CD4-positive, alpha-beta T cell treated with Interferon gamma for 1 hour (primary cell): ENCODE measurements at places on chromosomes 4 and X.

DNA sequence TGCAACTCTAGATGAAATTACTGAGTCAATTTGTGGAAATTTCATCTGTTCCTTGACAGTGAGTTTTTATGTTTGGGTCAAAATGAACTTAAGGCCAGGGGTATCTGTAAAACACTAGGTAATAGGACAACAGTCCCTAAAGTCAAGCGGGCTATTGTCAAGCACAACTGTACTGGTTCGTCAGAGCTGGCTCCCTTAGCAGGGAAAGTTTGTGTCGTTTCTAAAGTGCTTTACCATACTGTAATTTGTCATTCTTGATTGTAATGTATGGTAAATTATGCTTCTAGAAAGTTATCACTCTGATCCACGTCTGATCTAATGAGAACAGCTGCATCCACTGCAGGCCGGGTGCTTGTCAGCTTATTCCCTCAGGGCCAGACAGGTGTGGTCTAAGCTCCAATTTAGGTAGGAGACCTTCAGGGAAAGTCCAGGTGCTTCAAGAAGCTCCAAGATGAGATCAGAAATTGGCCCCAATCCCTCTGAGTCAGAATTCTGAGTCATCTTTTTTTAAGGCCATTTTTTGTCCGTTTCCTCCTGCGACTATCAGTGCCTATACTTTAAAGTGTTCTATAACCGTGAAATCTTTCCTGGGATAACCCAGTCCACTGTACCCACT is 92.2 kb downstream of the PALLD start:
- no peak for DNase-seq

DNA sequence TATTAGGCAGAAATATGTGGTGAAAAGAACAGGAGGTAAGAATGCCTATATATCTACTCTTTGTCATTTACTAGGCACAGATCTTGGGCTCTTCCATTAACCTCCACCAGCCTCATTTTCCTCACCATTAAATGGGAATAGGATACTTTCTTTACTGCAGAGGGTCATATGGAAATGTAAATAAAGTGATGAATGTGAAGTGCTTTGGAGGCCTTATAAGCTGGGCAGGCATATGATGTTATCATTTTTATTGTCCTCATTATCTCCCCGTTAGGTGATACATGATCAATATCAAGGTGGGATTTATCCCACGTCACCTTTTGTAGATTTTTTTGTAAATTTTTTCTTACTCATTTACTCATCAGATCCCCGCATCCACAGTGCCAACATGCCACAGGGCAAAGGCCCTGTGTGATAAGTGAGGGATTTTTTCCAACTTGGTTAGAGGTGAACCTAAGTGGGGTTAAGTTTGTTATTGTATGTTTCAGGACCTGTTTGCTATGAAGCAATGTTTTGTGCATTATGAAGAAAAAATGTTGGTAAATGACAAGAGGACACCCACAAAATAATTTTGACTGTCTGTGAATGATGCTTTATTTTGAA is 107.8 kb downstream of the SLC4A4 start:
- DNase-seq: no peak

DNA sequence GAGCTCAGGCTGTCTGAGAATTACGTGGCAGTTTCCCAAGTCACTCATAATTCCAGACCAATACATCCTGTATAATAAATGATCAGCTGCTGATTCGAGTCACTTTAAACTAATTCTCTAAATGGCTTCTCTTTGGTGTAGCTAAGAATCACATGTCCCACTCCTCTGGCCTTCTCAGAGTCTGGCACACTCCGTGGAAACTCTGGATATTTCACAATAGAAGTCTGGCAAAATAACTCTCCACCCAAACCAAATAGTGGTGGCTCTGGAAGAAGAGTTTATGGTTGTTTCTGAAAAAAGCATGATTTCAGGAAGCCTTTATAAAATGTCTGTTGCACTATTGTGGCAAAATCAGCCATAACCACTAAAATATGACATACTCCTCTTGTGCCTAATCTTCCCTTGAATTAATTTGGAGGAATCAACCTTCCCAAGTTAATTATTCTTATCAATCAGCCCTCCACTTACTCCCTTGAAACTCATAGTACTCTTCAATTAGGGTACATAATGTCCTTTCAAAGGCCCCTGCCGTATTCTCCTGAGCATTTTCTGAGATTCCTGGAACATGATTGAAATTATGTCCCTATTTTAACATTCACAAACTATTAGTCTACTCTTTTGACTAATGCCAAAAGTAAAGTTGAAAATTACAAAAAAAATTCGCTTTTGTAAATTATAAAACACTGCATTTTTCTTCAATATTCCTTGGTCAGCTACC is 991.6 kb downstream of the FAT4 start:
- DNase-seq: no peak

DNA sequence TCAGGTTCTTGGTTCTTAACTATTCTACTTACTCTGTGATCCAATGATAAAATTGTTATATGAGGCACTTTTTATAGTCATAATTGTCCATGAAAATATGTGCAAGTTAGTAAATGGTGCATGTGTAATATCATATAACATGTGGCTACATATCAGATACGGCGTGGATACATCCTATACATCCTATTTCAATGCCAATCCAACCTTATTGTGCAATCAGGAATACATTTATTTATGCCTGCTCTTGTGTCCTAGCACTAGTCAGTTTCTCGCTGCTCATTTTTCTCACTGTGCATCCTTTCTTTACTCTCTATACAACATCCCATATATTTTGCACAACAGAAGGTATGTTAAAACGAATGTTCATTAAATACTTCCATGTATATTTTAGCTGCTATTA is 1141.1 kb downstream of the FAT4 start:
- no peak for DNase-seq

DNA sequence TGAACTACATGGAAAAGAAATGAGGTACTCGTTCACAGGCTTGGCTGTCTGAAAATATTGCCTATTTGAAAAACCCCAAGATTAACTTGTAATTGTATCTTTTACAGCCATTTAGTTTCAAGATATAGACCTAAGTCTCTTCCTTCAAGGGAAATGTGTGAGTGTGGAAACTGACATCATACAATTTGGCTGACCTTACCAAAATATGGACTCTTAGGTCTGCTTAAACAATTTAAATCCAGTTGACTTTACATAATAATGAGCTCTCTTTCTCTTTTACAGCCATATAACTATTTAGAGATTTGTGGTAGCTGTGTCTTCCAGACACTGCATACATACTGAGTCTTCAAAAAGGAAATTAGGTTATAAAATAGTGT is 186.9 kb downstream of the NR3C2 start:
- no peak for DNase-seq

DNA sequence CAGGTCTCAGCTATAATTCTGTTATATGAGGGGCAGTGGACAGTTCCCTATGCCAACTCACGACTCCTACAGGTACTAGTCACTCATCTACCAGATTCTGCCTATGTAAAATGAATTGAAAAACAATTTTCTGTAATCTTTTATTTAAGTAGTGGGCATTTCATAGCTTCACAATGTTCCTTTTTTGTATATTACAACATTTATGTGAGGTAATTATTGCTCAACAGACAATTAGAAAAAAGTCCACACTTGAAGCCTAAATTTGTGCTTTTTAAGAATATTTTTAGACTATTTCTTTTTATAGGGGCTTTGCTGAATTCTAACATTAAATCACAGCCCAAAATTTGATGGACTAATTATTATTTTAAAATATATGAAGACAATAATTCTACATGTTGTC is 20.4 kb downstream of the EREG start:
- no peak for DNase-seq

- no peak for DNase-seq
These were observed 90.3 kb upstream of the TBL1X start for GRCh38 chrX:9374555-9374954.

DNA sequence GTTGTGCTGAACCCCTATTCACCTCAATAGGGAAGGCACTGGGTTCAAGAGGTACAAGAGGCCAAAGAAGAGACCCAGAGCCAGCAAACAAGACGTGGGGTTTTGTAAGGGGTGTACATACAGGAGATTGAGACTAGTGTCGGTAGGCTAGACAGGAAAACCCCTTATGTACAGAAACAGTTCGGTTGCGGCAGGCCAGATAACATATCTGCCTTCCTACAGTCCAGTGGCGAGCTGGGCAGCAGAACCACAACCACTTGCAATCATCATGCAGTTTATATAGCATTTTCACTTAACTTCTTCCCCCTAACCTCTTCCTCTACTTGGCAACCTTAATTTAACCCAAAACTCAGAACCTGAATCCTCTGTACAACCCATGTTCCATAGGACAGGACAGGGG is 422.2 kb downstream of the PDHA2 start:
- DNase-seq: no peak

DNA sequence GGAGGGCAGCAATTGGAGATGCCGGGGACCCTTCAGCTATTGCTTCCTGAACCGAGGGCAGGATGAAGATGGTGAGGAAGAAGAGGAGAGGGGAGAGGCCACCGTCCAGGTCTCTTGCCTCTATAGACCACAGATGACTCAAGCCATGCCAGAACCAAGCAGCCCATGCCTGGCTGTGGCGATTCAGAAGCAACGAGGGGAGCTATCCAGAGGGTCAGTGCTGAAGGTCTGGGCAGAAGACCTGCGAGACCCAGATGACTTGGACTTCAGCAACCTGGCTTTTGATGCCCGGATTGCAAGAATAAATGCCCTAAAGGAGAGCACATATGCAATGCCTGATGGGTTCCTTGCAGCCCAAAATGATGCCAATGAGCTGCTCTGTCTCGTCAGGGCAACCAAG is 70.2 kb upstream of the PRPS2 start:
- no peak for DNase-seq

DNA sequence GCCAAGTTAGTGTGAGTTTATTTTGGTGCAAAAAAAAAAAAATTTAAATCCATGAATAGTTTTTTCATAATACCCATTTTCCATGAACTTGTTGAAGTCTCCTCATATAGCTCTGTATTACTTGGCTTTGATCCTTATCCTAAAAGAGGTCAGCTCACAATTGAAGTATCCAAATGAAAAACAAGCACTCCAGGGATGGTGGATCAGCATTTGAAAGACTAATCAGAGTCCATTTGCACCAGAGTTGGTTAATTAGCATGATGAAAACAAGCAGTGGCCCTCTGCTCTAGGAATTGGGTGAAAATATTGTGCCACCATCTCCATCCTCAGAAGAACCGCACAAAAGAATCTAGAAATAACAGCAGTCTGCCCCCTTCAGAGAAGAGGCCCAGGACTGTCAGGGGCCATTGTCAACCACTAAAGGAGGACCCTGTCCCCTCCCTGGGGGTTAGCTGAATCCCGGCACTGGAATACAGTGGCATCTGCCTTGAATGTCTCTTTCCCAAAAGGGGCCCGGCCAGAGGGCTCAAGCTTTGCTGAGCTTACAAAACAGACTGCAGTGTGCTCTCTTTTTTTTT is 24.7 kb downstream of the SH3KBP1 start:
- DNase-seq: no peak

DNA sequence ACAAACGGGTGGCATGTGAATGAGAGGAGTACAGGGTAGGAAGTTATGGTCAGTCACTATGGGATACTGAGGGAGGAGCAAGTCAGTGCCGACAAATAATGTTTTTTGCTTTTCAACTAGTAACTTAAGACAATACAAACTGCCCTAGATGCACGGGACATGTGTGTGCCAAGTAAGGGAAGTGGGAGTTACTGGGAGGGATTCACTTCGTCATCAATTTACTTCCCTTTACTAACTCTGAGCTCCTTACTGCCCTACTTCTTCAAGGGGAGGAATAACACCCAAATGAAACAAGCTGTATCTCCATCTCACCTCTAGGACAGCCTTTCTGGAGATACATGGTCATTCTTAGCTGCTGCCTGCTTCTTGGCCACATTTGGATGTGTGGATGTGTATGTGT is 97.7 kb downstream of the DGKK start:
- DNase-seq: no peak

DNA sequence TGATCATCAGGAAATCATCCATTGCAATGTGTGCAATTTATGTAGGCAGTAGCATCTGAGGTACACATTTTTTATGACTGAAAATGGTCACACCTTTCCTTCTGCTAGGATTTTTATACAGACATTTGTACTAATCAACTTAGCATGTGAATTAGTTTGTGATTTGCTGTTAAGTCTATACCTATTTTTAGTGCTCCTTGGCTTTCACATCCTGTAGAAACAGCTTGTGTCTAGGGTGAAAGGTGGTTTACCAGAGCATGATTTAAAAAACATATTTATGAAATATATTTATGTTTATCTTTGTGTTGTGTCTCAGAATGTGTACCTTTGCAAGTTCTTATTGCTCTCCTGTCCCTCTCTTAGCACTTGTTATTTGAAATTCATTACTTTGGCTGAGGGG is 916.0 kb downstream of the TECRL start:
- no peak for DNase-seq

GRCh38 chr4:32172086-32172485 is 1451.9 kb downstream of the PCDH7 start:
- no peak for DNase-seq

DNA sequence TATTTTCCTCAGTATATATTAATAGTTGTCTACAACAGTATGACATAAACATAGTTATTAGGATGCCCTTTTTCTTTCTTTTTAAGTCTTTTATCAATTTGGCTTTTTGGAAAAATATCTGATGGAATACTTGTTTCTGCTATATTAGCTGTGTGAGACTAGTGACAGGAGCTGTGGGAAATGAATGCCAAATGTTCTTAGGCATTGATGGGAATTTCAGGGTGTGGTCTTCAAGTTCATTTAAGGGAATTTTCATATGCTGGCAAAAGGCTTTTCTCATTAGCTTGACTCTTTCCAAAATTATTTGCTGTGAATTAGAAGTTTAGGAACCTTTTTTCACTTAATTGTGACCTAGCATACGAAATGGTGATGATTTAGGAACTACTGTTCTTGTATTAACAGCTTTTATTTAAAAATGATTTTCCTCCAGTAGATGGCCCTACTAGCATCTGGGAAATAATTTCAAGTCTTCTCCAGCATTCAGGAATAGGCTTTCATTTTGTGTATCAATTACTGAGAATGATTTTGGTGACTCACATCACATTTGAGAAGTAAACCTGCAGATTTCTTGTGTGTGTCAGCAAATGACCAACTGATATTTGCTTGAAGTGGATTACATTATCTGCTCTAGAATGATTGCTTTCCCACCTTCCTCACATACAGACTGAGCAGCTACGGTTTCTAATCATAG is 70.9 kb downstream of the HTT start:
- no peak for DNase-seq

DNA sequence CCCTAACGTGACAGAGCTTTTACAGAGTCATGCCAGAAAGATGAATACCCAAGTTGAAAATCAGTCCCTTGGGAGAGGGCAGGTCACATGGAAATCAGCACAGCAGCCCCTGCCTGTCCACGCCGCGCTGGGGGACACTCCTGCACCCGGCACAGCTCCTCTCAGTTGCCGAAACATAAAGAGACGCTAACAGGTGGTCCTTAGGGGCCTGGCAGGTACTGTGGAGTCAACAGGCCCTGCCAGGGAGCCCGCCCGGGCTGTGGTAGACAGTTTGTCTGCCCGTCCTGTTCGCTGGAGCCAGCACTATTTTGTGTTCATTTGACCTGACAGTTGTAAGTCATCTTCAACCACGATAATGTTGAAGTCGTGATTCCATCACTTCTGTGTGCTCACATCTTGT is 30.5 kb downstream of the NELFA start:
- no peak for DNase-seq

DNA sequence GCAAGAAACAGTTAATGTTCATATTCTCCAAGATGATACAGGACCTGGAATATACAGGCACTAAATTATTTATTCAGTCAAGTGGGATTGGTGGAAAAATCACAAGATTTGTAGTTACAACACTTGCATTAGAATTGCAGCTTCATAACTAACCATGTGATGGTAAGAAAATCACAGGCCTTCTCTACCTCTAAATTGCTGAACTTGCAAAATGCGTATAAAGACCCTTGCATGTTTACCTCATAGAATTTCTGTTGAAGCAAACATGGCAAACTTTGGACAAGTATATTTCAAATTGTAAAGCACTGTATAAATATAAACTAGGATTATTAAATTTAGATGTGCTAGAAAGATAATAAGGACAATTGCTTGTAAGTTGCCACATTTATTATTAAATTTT is 215.1 kb downstream of the TMA16 start:
- no peak for DNase-seq
